Left ventricle myocardium superior (tissue), 1 donor: ENCODE measurements at places on chromosomes 13 and 19. TPM values are rescaled to one million over a fixed set of nuclear protein-coding genes. Genes with fewer than 3 reads are reported as not detected.

GRCh38 chr13:43773602-43774001, 13.2 kb downstream of the ENOX1 start:
- no peak for DNase-seq

GRCh38 chr19:17296976-17297375, 6.2 kb downstream of the ABHD8 start:
- no peak for DNase-seq

The ZNF557 gene
- total RNA-seq = 3.2 TPM

- peak; percentile 92 for DNase-seq
These were observed 3.0 kb upstream of the COX6B1 start for GRCh38 chr19:35644987-35645679.

DNA sequence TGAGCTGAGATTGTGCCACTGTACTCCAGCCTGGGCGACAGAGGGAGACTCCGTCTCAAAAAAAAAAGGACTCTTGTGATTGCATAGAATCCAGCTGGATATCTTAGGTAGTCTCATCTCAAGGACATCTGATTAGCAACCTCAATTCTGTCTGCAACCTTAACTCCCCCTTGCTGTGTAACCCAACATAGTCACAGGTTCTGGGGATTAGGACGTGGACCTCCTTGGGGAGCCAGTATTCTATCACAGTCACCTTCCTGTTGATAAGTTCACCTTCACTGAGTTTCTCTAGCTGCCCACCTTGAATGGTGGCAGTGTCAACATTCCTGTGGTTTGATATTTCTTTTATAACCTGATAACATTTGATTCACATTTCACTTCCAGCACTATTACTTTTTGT, 27.2 kb downstream of the GPR18 start:
- no peak for DNase-seq
